ENCODE measurements at places on chromosomes 16 and 17. TPM values are rescaled to one million over a fixed set of nuclear protein-coding genes. Genes with fewer than 3 reads are reported as not detected.

Gene KRTAP4-11
- total RNA-seq, result not detected

Gene KRT31
- total RNA-seq, result not detected

Gene ZNF385C
- total RNA-seq, result 0.26 TPM

Gene CDH15
- total RNA-seq, result not detected

Gene GAST
- total RNA-seq, result not detected

Gene PGAP3
- 12.4 TPM for total RNA-seq

Gene KCNJ18
- not detected for total RNA-seq

Gene NPIPA3
- total RNA-seq, result 1.8 TPM

Gene GUCY2D
- not detected for total RNA-seq

Gene RCVRN
- total RNA-seq, result not detected
